Thymus (tissue), 14 donors: ENCODE measurements at places on chromosomes 3 and 15. TPM values are rescaled to one million over a fixed set of nuclear protein-coding genes. Genes with fewer than 3 reads are reported as not detected.

Gene PEX5L
- 1.9 TPM for total RNA-seq

Gene RASL12
- total RNA-seq, result 2.7 TPM

Gene ISL2
- 0.09 TPM for total RNA-seq

Gene CLDN18
- total RNA-seq, result 0.28 TPM

Gene FSIP1
- 0.76 TPM for total RNA-seq

DNA sequence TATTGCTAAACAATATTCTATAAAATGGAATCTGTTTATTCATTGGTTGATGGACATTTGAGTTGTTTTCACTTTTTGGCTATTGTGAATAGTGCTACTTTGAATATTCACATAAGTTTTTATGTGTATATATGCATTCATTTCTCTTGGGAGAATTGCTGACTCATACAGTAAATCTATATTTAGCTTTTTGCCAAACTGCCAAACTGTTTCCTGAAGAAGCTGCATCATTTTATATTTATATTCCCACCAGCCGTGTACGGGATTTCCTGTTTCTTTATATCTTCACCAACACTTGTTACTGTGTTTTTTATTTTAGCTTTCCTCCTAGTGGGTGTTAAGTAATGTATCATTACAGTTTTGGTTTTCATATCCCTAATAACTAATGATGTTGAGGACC is 12.5 kb upstream of the TCAIM start:
- DNase-seq, result no peak

- peak; percentile 23 for DNase-seq
These were observed 9.8 kb upstream of the OR5K4 start for GRCh38 chr3:98343647-98344507.

DNA sequence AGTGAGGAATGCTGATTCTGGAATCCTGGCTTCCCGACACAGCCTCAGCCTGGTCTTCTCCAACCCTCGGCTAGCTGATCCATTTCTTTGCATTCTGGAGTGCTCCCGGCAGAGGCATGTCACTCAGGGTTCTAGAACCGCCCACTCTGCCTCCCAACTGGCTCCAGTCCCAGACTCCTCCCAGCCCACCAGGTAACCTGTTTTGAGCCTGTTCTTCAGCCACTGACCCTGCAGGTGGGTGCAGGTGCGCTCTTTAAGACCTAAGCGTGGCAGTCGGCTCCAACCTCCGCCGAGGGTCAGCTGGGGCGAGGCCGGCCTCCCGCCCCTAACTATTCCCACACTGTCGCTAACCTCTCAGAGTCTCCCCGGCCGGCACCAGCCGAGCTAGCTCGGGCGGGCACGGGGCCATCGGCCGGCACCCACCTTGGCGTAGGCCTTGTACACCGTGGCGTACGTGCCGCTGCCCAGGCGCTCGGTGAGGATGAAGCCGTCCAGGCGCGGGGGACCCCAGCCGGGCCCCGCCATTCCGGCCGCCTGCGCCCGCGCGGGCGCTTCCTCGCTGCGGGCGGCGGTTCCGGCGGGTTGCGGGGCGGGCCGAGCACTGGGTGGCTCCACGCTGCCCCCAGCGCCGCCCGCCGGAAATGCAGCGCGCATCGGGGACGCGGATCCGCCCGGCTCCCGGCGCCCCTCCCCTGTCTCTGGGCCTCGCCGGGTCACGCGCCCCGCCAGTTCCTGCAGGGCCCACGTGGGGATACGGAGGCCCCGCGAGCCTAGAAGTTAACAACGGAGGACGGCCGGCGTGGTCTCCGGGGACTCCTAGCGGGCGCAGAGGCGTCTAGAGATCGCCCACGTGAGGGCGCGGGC is at the start of gene ULK3:
Gene ULK3 (minus strand): TSS at position 576 of the 864 bp plus-strand sequence. CDS start 51 bp downstream, at position 525.
- peak; percentile 82 for DNase-seq

GRCh38 chr15:55546718-55547117 is 38.7 kb upstream of the DNAAF4 start:
- no peak for DNase-seq

GRCh38 chr15:60972866-60973265 is 256.2 kb downstream of the RORA start:
- no peak for DNase-seq

GRCh38 chr3:1609416-1609815 is 489.2 kb upstream of the CNTN4 start:
- DNase-seq, result no peak

- DNase-seq, result no peak
These were observed 160.7 kb upstream of the MCTP2 start for GRCh38 chr15:94070356-94071295.

- peak; percentile 13 for DNase-seq
These were observed 216.3 kb downstream of the RPLP1 start for GRCh38 chr15:69668963-69669362.

- DNase-seq, result peak; percentile 88
These were observed at the start of gene IDH2 for GRCh38 chr15:90101969-90102890. IDH2 (minus strand) TSS chr15:90102468; CDS start chr15:90102390, 78 bp downstream.

GRCh38 chr3:52078781-52079560 is 22.6 kb upstream of the DUSP7 start:
- DNase-seq, result no peak
